ENCODE measurements at places on chromosomes 13 and 19. TPM values are rescaled to one million over a fixed set of nuclear protein-coding genes. Genes with fewer than 3 reads are reported as not detected.
A peak's percentile ranks its signal among the peaks of the same experiment; 100 is the strongest.

- H3K4me1 ChIP-seq: no peaks in the 10 kb centered on the region
- H3K27ac ChIP-seq: no peak overlapping the region
- H3K4me3 ChIP-seq: no peak overlapping the region
- H3K27me3 ChIP-seq: peaks cover 7% of the 10 kb centered on the region
- no peaks in the 10 kb centered on the region for H3K36me3 ChIP-seq
- DNase-seq: no peak
These were observed 10.8 kb upstream of the CACNG8 start for GRCh38 chr19:53951947-53952346.

DNA sequence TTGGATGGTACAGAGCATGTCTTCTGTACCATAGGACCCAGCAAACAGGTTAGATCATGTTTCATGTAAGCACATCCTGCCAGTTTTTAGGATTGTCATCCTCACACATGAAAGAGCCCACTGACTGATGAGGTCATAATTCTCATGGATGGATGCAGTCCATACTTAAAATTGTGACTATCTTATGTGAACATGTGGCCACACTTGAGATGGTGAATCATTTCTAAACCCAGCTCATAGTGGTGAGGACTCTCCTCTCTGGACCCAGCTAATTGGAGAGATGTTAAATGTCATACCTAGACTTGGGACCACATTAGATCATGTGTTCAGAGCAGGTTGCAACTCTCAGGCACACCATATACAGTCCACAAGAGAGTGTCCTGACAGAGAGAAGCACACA is 24.8 kb upstream of the ZNF254 start:
- peaks cover 30% of the 10 kb centered on the region for H3K36me3 ChIP-seq
- no peak overlapping the region for H3K4me3 ChIP-seq
- H3K27me3 ChIP-seq: no peaks in the 10 kb centered on the region
- no peak for DNase-seq
- no peaks in the 10 kb centered on the region for H3K4me1 ChIP-seq
- no peak overlapping the region for H3K27ac ChIP-seq

- no peak for DNase-seq
- peaks cover 50% of the 10 kb centered on the region for H3K36me3 ChIP-seq
- H3K27ac ChIP-seq: no peak overlapping the region
These were observed 22.3 kb downstream of the SETDB2 start for GRCh38 chr13:49466292-49466838.

GRCh38 chr13:113785051-113786010 is 26.3 kb downstream of the TMEM255B start:
- no peak for DNase-seq
- H3K4me1 ChIP-seq: no peaks in the 10 kb centered on the region
- peaks cover 12% of the 10 kb centered on the region for H3K27me3 ChIP-seq
- H3K27ac ChIP-seq: no peak overlapping the region
- no peak overlapping the region for H3K4me3 ChIP-seq
- H3K36me3 ChIP-seq: no peaks in the 10 kb centered on the region

DNA sequence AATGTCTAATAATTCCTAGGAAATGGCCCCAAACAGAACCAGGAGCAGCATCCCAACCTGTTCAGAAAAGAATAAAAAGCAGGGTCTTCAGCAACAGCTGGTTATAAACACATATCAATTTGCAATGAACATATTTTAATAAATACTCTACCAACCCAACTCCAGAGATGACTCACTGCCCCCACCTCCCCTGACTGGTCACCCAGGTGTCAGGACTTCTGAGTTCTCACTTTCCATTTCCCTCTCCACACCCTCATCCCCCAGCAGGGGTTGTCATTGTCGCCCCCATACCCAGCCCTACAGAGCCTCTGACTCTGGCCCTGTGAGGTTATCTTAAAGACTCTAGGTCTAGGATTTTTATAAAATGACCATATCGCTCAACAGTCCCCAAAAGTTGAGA is 6.9 kb downstream of the SERPINE3 start:
- H3K4me1 ChIP-seq: no peaks in the 10 kb centered on the region
- no peak overlapping the region for H3K27ac ChIP-seq
- H3K4me3 ChIP-seq: no peak overlapping the region
- no peak for DNase-seq

DNA sequence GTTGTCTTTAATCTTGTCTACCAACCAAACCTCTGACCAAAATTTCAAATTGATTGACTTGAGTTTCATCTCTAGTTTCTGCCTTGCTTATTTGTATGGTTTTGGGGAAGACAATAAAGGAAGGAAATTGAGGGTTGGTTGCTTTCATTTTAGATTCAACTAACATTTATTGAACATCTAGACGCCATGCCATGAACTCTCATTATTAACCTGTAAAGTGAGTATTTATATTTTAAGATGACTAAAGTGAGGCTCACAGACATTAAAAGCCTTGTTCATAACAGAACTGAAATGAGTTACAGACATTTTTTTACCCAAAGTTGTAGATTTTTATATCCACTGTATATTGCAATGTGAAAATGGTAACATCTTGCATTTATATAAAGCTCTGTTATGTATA is 239.3 kb downstream of the LMO7 start:
- peaks cover 19% of the 10 kb centered on the region for H3K4me1 ChIP-seq
- H3K27me3 ChIP-seq: peaks cover 8% of the 10 kb centered on the region
- no peaks in the 10 kb centered on the region for H3K36me3 ChIP-seq
- H3K4me3 ChIP-seq: no peak overlapping the region

DNA sequence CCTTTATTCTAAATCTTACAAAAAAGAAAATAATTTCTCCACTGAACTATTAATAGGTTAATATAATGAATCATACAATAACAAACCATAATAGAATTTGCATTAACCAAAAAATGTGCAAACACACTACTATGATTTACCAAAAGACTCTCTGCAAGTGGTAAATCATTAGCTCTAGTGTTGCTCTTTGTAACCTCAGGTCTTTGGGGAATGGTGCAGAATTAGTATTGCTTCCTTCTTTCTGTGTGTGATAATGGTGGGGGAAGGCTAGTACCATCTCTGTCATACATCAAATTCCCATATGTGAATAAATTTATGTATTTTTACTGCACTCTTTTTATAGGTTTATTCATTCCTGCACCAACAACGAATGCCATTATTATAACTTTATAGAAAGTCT is 105.1 kb downstream of the COG6 start:
- H3K4me1 ChIP-seq: no peaks in the 10 kb centered on the region
- H3K27ac ChIP-seq: no peak overlapping the region
- no peaks in the 10 kb centered on the region for H3K36me3 ChIP-seq

GRCh38 chr19:37519890-37520289 is 13.2 kb downstream of the ZNF793 start:
- no peak for DNase-seq
- H3K27me3 ChIP-seq: no peaks in the 10 kb centered on the region
- H3K36me3 ChIP-seq: no peaks in the 10 kb centered on the region
- no peak overlapping the region for H3K4me3 ChIP-seq
- no peak overlapping the region for H3K27ac ChIP-seq

GRCh38 chr13:106656186-106656585 is 88.2 kb upstream of the ARGLU1 start:
- H3K4me3 ChIP-seq: no peak overlapping the region
- no peaks in the 10 kb centered on the region for H3K4me1 ChIP-seq
- DNase-seq: no peak
- no peaks in the 10 kb centered on the region for H3K36me3 ChIP-seq
- H3K27ac ChIP-seq: no peak overlapping the region

DNA sequence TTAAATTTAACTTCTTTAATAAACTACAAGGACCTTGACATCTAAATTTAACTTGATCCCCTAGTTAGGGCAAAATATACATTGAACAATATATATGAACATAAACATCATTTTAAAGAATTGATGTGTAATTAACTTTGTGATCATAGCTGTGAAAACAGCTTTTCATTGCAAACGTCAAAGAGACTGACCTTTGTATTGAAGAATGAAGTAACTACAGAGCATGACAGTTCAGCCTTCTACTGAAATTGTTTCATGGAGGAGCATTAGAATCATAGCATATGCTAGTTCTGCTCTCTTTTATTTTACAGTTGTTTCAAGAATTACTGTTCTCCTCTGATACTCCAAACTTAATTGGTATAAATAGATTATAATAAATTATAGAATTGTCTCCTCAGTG is 123.4 kb upstream of the PRR20A start:
- no peaks in the 10 kb centered on the region for H3K4me1 ChIP-seq
- no peaks in the 10 kb centered on the region for H3K27me3 ChIP-seq
- no peak for DNase-seq
- H3K36me3 ChIP-seq: no peaks in the 10 kb centered on the region
- H3K27ac ChIP-seq: no peak overlapping the region

DNA sequence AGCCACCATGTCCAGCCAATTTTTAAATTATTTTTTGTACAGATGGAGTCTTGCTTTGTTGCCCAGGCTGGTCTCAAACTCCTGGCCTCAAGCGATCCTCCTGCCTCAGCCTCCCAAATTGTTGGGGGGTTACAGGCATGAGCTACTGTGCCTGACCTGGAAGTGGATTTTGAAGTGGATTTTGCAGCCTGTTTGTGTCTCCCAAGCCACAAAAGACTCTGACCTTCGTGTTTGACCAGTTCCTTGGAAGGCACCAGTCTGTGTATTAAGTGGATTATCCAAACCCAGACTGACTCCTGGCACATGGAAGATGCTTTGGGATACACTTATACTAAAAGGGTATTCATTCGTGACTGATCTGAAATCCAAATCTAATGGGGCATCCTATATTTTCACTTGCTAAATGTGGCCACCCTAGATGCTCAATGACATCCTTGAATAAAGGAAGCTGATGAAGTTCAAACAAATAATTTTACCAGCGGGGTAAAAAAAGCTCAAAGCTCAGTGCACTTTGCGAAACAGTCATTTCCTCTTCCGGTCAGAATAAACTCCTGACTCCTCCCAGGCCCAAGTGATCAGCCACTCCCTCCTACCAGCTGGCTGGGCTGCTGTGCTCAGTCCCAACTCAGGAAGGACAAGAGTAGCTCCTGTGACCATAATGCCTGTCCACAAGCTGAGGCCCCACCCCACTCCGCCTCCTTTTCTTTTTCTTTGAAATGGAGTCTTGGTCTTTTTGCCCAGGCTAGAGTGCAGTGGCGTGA is 32.6 kb upstream of the GATAD2A start:
- peaks cover 8% of the 10 kb centered on the region for H3K4me1 ChIP-seq
- no peak overlapping the region for H3K4me3 ChIP-seq
- H3K36me3 ChIP-seq: no peaks in the 10 kb centered on the region
- no peaks in the 10 kb centered on the region for H3K27me3 ChIP-seq
- peak; percentile 17 for DNase-seq

DNA sequence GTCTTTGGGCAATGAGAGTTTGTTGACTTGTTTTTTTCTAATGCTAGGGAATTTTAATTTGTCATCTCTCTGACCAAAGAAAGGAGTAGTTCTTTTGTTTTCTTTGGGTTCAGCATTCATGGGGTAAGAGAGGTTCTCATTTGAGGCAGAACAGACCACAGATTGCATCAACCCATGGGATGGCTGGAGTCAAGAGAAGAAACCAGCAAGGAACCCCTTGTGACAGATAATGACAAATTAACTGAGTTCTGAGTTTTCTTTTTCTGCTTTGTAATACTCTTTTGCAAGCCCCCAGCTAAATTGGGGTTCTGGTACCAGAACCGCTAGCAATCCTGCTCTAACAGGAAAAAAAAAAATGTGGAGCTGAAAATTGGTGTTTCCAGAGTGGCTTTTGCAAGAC is 864.1 kb downstream of the DIAPH3 start:
- no peaks in the 10 kb centered on the region for H3K4me1 ChIP-seq
- no peak for DNase-seq
- H3K36me3 ChIP-seq: no peaks in the 10 kb centered on the region
- H3K27me3 ChIP-seq: no peaks in the 10 kb centered on the region
- H3K4me3 ChIP-seq: no peak overlapping the region
- no peak overlapping the region for H3K27ac ChIP-seq

GRCh38 chr13:94233401-94233800 is 246.1 kb downstream of the DCT start:
- H3K4me3 ChIP-seq: no peak overlapping the region
- no peak overlapping the region for H3K27ac ChIP-seq
- peaks cover 27% of the 10 kb centered on the region for H3K4me1 ChIP-seq
- no peak for DNase-seq

DNA sequence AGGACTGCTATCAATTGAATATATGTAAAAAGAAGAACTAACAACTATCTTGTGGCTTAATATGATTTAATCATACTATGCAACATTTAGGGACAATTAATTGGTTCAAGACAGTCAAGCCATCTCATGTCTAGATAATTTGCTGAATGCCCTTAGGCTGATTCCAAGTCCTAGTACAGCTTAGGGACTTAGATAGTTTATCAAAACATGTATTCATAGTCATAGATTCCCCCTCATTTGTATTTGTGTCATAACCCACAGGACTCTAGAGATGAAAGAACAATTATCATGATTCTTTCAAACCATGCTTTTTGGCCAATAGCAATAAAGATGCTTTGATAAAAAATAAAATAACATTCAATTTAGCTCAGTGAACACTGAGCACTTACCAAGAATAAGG is 607.6 kb downstream of the SLITRK1 start:
- H3K36me3 ChIP-seq: no peaks in the 10 kb centered on the region
- no peak overlapping the region for H3K4me3 ChIP-seq

DNA sequence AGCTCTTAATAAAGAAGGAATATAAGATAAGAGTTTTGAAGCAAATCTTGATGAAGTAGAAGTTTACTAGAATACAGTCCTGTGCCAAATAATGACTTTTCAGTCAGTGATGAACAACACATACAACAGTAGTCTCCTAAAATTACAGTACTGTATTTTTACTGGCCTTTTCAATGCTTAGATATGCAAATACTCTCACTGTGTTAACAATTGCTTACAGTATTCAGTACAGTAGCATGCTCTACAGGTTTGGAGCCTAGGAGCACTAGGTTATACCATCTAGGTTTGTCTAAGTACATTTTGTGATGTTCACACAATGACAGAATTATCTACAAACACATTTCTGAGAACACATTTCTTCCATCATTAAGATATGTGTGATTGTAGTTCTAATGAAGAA is 316.7 kb upstream of the KLHL1 start:
- no peaks in the 10 kb centered on the region for H3K36me3 ChIP-seq
- no peak overlapping the region for H3K27ac ChIP-seq
- H3K4me1 ChIP-seq: no peaks in the 10 kb centered on the region
- DNase-seq: no peak

- no peak overlapping the region for H3K4me3 ChIP-seq
- DNase-seq: no peak
- H3K4me1 ChIP-seq: no peaks in the 10 kb centered on the region
These were observed 47.8 kb upstream of the DIAPH3 start for GRCh38 chr13:60211548-60211947.

DNA sequence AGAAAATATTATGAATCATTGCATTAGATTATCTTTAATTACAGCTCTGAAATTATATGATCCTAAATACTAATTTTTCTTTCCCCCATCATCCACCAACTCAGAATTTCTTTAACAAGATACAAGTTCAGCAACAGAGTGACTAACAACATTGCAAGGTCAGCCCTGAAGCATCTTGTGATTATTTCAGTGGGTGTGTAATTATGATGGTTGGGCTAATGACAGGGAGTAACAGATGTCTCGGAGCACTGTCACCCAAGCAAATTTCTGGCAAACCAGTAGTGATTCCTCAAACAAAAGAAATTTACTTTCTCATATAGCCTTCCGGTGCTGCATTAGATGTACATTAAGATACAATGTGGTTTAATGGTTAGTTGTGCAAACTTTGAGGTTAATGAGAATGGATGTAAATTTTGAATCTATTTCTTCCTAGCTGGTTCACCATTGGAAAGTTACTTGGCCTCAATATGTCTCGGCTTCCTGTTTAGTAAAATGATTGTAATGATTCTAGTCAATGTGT is 238.9 kb downstream of the ITGBL1 start:
- H3K27me3 ChIP-seq: peaks cover 4% of the 10 kb centered on the region
- no peak overlapping the region for H3K4me3 ChIP-seq
- DNase-seq: no peak
- H3K36me3 ChIP-seq: no peaks in the 10 kb centered on the region
- H3K4me1 ChIP-seq: no peaks in the 10 kb centered on the region

- no peaks in the 10 kb centered on the region for H3K27me3 ChIP-seq
- H3K27ac ChIP-seq: no peak overlapping the region
- H3K4me1 ChIP-seq: peaks cover 5% of the 10 kb centered on the region
These were observed 86.1 kb downstream of the DHRS12 start for GRCh38 chr13:51717786-51718398.

PSG3 gene
- total RNA-seq: not detected

ZNF570 gene
- 2.8 TPM for total RNA-seq

Data from activated T-helper 1 cell treated with anti-CD3 and anti-CD28 coated beads, Interleukin-12 subunit alpha, Interleukin-12 subunit beta, Interleukin-2, Interleukin-4 antibody, amounts not matched to agents 30 ng/mL and 10 ng/mL and 1 ng/mL, durations not matched to agents 14 hours and 24 hours and 36 hours (primary cell).